Stimulated activated CD8-positive, alpha-beta memory T cell treated with anti-CD3 and anti-CD28 coated beads, Interleukin-2, amount 100 ng/mL, for 1 hour (primary cell): ENCODE measurements at places on chromosomes 4 and X.

DNA sequence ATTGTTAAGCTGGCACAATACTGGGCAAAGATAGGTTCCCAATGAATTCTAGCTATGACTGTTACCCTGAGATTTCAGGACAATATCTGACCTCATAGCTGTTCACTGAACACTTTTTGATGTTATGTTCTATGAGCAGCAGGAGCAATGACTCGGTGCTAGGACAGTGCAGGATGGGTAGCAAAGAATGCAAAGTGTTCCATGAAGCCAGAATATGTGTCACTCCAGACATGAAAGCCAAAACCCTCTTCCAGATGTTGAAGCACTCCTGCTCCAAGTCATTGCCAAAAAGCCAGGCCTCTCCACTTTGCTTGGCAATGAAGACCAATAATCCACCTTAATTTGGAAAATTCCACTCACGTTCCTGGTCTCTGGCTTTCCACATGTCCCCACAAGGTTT, 300.9 kb upstream of the CPEB2 start:
- DNase-seq = no peak

DNA sequence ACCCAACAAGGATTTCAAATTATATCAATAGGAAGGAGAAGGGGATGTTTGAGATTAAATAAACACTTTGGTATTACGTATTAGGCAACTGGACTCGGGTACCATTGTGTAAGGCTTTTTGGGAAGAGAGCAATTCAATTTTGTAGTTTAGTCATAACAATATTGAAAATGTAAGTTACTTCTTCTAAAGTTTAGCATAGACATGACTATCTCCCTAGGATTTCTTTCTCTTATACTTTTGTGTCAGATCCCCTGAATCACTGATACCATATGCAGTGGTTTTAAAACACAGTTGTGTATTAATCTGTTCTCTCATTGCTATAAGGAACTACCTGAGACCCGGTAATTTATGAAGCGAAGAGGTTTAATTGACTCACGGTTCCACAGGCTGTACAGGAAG, 123.8 kb upstream of the FAM9C start:
- no peak for DNase-seq

- DNase-seq = no peak
Measured at GRCh38 chrX:10077425-10078188, 79.2 kb upstream of the CLCN4 start.

GRCh38 chr4:119693126-119693525, 64.5 kb upstream of the PDE5A start:
- DNase-seq = no peak

DNA sequence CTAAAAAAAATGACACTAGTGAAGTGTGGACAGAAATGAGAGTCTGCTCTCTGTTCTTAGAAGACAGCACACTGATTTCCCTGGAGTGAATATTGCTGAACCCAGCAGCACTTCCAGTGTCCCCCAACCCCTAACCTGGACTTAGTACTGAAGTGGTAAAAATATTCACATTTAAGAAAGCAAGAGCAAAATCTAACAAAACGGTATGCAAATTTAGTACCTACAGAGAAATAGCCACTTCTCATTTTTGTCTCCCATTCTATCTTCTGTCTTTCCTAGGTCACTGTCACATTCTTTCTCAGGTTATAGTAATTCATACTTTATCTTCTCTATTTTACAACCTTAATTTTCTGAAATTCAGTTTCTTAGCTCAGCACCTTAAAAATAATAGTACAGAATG, 274.7 kb downstream of the CFAP299 start:
- DNase-seq = no peak

DNA sequence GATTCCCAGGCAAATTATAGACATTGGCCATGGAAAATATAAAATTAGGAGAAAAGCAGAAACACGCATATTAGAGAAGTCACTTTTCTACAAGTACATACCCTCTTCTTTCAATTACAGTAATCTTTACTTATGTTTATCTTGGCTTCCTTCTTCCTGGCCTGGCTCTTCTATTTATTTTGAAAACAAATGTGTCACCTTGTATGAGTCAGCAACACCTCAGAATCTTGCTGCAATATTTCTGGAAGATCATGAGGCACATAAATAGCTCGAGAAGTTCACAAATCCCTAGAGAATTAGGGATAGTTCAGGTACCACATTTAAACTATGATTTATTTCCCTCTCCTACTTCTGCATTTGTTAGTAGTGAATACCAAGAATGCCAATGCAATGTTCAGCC, 124.6 kb downstream of the ANOS1 start:
- no peak for DNase-seq

DNA sequence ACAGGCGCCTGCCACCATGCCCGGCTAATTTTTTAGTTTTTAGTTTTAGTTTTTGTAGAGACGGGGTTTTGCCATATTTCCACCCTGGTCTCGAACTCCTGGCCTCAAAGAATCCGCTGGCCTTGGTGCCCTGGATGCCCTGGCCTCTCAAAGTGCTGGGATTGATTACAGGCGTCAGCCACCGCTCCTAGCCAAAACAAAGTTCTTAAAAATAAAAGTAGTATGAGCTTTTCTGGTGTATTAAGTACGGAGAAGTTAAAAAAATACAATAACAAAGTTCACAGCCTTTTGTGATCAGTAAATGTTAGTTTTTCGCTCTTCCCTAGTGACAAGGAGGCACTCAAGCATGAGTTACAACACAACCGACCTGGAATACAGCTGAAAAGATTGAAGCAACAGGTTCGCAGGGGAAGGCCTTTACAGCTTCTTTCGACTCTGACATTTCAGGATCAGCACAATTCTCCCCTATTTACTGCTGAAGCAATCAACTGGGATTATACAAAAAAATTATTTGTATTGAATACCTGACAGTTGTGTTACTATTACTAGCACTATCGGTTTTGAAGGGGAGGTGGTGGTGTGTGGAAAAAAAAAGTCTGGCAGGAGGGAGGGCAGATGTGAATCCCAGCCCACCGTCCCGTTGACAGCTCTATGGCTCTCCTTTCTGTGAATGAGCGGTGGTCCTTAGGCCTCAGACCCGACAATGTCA, 893 bp upstream of the METAP1 start:
- no peak for DNase-seq

DNA sequence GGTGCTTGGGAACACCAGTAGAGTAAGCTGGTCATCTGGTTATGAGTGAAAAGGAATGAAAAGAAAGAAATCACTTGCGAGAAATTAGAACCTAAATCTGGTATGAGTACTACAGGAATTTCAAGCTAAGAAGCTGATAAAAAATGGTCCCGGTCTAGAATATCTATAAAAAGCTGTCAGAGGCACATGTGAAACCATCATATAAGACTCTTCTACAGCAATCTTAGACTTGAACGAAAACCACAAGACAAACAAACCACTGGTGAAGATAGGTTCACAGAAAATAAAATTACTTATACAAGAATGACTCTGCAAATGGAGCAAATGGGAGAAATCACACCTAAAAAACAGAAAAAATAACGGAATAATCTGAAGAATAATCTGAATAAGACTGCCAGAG, 69.9 kb downstream of the KDR start:
- no peak for DNase-seq

GRCh38 chr4:1337376-1337831, 9.6 kb upstream of the UVSSA start:
- no peak for DNase-seq

DNA sequence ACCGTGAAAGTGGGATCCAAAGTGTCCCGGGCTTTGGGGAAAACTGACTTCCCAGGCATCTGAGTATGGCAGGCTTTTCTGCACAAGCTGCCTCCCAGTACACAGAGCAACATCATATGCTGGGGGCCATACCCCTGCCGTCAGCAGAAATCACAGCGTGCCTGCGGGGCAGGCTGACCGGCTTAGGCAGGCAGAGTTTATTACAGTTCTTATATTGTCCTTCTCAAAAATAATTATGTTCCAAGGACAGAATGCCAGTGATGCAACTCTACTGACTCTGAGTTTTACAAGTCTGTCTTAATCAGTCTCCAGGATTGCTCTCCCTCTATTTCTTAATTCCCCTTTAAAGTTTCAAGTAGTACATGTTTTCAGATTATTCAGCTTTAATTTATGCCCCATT, 37.0 kb downstream of the IL21 start:
- no peak for DNase-seq

GRCh38 chrX:103688946-103689345, 2.4 kb upstream of the MORF4L2 start:
- DNase-seq = no peak

DNA sequence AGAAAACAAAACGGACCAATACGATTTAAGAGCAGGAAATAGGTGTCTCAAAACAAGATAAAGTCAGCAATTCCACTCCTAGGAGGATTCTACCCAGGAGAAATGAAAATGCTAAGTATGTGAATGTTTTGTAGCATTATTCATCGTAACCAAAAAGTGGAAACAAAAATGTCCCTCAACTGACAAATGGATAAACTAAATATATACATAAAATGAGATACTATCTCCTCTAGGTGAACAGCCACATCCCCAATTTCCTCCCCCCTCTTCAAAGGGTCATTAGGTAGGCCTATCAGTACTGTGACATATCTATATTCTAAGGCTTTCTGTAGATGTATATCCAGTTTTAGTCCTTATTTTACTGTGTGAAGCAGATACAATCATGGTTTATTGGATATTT, 18.0 kb downstream of the DDX3X start:
- no peak for DNase-seq

- DNase-seq = no peak
Measured at GRCh38 chr4:54099748-54100574, at the start of gene GSX2. Gene GSX2, plus strand, starts transcription at chr4:54100163. Its CDS starts 182 bp downstream, at chr4:54100345.

DNA sequence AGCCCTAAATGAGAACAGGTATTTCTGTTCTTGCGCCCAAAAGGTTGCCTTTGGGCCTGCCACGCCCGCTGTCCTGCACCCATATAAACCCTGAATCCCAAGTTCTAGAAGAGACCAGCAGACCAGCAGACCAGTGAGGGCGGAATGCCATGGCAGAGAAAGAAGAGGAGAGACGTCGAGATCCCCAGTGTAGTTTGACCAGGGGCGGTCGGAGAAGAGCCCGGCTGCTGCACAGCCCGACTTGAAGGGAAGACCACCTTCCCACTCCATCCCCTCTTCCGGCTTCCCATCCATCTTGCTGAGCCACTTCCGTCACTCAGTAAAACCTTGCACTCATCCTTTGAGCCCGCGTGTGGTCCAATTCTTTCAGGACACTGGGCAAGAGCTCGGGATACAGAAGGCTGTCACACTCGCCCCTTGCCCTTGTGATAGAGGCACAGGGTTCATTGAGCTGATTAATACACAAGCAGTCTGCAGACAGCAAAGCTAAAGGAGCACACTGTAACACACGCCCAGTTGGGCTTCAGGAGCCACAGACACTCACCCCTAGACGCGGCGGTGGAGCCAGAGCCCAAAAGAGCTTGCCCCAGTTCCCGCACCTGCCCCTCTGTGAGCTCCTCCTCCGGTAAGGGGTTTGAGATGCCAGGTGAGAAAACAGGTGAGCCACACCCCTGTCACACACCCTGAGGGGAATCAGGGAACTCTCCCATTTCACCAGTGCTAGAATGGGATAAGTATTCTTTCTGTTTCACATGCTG, 230.8 kb downstream of the PCDH10 start:
- no peak for DNase-seq

DNA sequence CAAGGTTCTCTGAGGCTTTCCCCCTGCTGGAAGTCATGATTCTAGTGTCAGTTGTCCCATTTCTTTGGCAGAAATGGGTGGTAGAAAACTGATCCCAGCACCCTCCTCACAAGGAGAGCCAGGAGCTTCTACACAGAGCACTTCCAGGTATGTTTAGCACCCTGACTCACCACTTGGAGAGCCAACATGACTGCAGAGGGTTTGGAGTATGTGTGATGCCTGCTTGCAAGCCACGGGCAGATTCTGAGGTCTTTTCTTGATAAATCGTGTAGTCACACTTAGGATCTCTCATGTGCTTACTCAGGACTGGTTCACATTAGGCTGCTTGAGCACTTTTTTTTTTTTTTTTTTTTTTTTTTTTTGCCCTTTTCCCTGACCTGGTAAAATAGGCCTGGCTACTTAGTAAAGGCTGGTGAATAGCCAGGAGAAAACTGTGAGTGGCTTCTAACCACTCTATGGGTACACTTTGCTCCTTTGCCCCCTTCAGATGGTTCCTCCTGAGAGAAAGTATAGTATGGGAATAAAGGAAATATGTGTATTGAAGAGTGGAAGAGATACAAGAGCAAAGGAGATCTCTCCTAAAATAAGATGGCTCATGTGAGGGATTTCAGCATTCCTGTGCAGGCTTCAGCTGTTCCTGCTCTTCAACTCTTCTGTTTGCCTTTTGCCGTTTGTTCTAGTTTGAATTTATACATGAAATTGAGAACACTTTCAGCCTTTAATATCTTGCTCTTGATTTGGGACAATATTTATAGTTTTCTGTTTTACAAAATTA, 103.6 kb downstream of the EMCN start:
- no peak for DNase-seq

DNA sequence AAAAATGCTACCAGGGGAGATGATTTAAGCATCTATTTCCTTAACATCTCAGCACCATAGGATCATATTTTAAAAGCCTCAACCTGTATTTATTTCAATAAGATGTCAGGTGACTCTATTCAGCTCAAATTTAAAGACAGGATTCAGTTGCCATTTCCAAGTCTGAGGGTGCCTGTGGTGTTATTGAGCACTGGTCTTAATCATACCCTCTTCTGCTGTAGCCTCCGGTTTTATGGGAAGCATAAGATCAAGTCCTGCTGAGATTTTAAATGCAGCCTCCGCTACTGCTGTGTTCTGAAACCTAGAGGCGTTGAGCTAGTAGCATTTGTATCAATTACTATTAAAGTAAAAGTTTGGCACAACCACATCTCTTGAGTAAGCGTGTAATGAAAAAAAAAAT, 185.7 kb upstream of the NWD2 start:
- DNase-seq = no peak

DNA sequence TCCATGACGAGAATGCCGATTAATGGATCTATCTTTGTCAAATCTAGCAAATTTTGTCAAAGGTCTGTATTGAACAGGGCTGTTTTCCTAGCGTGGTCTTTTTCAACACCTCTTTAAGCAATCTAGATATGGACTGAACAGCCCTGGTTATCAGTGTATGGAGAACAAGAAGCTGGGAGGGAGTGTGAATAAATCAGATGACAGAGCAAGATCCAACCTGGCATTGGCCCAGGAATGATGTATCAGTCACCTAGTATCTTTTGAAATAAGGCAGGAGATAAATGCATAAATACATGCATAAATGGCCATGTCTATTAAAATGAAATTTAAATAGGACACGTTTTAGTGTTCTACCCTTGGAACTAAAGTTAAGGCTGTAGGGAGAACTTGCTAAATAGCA, 15.7 kb upstream of the AP1S2 start:
- DNase-seq = no peak

DNA sequence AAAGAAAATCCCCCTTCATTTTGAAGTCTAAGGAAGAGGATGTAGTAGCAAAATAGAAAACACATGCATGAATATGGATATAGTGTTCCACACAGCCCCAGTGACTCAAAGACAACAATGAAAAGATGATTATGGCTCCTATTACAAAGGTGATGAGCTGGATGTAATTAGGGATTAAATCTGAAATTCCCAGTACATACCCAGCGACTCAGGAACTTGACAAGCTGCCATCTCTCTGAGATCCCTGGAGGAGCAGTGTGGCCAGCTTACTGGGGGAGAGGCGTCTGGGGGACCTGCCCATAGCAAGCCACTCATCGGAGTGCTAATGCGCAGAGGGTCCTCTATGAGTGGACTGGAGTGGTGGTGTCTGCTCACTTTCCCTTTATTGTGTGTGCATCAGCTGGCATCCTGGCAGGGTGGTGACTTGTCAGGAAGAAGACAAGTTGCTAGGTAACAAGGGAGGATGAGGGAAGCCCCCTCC, 42.7 kb upstream of the MGST2 start:
- no peak for DNase-seq
